ENCODE measurements at places on chromosomes 3 and 15.

DNA sequence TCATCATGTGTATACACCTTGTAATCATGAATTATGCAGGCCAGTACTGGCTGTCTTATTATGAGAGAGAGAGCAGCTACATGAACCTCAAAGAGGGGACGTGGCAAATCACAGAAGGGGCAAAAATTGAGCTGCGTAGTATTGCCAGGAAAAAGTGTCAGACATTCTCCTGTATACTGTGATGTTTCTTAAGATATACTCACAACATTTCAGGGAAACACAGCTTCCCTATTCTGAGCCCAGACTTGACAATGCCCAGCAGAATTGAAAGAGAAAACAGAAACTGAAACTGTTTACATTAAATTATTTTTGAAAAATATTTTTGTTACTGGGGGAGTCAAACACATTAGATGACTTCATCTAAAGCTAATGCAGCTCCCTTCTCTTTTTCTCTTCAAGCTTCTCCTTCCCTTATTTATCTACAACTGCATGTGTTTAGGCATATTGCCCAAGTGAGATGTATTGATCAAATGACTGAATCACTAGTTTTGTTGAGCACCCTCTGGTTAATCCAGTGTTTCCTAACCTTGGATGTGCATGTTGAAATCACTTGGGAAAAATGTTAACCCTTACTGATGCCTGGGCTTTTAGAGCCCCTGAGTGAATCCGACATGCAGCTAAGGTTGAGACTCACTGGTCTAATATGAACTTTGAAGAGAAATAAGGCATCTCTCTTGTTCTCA, 39.5 kb downstream of the CADPS start:
- no peak for DNase-seq

DNA sequence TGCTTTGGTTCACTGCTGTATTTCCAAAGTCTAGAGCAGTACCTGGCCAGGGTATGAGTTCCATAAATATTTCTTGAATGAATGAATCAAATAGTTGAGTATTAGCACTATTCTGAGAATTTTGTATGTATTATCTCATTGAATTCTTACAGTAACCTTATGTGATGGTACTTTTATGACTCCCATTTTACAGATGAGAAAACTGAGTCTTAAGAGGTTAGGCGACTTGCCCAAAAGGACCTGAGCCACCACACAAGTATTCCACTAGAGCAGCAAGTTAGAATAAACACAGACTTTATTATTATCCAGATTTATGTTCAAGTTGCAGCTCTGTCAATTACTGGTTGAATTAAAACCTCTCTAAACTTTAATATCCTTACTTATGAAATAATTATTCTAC, 29.4 kb downstream of the CRTC3 start:
- DNase-seq, result no peak

DNA sequence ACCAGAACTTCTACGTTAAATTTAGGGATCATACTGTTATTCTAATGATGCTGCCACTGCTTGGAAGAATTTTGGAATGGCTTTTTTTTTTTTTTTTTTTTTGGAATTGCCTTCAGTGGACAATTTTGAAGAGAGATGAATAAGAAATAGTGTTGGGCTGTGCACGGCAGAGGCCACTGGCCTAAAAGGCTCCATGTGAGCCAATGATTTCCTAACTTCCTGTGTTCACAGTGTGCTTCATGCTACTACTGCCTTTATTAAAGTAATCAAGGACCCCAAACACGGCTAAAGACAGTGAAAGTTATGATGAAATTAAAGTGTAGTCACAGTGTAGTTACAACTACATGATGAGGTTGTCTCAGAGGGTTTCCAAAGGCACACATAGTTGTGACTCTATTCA, 100.8 kb upstream of the TNFAIP8L3 start:
- DNase-seq, result no peak

- DNase-seq, result peak; percentile 13
Observed at GRCh38 chr15:75468913-75469598, 17.6 kb upstream of the SIN3A start.

DNA sequence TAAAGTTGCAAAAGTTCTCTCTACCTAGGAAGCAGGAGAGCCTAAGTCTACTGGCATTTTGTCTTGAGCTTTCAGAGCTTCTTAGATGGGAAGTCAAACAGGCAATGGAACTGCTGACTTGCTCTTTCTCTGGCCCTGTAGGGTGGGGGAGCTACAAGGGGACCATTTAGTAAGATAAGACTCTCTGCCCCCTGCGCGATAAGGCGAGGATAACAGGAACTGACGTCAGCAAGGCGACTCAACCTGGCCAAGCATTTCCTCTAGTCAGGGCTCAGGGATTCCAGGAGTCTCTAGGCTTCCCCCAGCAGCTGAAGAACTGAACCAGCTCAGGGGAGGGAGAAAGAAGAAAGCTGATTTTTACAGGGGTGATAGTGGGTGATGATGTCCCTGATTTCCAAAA, 5.8 kb downstream of the RARB start:
- DNase-seq, result no peak

- peak; percentile 95 for DNase-seq
Observed at GRCh38 chr3:195210266-195210973, 60.5 kb downstream of the XXYLT1 start.

GRCh38 chr3:14507305-14507741, 32.8 kb downstream of the GRIP2 start:
- DNase-seq, result no peak

- no peak for DNase-seq
Observed at GRCh38 chr3:45981346-45982074, 14.1 kb downstream of the FYCO1 start.

DNA sequence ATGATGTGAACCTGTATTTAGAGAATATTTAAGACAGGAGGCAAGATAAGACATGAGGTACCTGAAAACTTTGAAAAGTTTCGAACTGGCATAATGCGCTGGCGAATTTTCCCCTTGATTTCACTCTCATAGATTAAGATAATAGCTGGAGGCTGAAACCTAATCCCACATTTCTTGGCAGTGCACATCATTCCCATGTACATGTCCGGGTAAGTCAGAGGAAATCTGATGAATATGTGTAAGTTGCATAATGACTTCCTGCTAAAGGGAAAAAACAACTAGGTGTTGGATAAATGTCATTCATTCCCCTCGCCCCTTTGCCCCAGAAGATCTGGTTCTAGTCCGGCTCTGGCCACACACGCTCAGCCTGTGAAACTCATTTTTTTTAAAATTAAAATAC, 3.6 kb downstream of the CEP19 start:
- no peak for DNase-seq

GRCh38 chr3:46561951-46562350, 4.2 kb downstream of the LRRC2 start:
- no peak for DNase-seq

- DNase-seq, result peak; percentile 38
Observed at GRCh38 chr15:27449941-27450340, 479.0 kb downstream of the GABRG3 start.

DNA sequence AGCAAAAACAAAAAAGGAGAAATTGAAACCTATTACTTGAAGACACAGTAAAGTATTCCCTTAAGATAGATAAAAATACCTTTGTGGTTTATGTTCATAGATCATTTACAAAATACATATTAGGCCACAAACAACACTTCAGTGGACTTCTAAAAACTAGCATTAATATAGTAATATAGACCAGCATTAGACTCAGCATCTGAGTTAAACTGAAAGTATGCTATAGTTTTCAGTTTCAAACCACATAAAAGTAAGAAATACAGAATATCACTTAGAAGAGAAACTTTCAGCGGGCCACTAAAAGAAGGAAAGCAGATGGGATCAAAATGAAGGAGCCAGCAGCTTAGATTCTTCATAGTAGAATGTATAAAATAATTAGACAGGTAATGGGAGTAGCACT, 86.6 kb downstream of the MSL2 start:
- DNase-seq, result no peak

GRCh38 chr3:129398803-129399144, 29.7 kb downstream of the EFCAB12 start:
- DNase-seq, result peak; percentile 46

DNA sequence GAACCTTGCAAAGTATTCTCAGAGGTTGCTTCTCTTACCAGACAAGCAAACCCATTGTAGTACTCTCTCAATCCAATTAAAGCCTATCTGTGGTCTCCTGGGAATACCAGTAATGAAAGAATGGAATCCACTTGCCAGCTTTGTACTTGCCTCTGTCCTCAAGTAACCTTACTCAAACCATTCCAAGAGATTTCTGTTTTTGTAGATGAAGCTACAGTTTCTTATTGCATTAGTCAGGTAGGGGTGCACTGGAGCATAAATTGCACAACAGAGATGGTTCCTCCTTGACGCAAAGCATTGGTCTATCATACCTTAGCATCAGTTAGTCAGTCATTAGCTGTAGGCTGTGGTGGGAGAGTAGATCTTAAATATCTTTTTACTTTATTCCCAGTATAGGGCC, 52.9 kb downstream of the BTLA start:
- no peak for DNase-seq

GRCh38 chr3:11335056-11335608, 62.9 kb downstream of the ATG7 start:
- peak; percentile 82 for DNase-seq

GRCh38 chr3:55244247-55244646, 242.9 kb downstream of the WNT5A start:
- DNase-seq, result no peak

GRCh38 chr3:23785097-23785645, 20.6 kb upstream of the UBE2E1 start:
- peak; percentile 52 for DNase-seq

DNA sequence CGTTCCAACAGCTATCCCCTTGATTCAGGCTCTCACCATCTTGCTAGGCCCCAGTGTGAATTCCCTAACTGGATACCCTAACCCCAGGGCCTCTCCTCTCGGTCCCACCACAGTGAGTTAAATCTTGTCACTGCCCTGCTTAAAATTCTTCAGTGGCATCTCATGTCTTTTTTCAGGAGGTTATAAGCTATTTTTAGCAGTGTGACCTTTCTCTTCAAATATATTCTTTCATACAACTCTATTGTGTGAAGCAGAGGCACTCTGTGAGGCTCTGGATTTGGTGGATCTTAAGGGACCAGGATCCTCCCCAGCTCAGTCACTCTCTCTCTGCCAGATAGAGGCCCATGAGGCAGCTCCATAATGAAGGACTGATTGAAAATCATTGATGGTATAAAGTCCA, 760.4 kb downstream of the NTRK3 start:
- DNase-seq, result no peak

GRCh38 chr3:52769786-52770455, 819 bp downstream of the NEK4 start:
- DNase-seq, result no peak

- peak; percentile 38 for DNase-seq
Observed at GRCh38 chr3:39106281-39106811, 1.1 kb downstream of the GORASP1 start.

DNA sequence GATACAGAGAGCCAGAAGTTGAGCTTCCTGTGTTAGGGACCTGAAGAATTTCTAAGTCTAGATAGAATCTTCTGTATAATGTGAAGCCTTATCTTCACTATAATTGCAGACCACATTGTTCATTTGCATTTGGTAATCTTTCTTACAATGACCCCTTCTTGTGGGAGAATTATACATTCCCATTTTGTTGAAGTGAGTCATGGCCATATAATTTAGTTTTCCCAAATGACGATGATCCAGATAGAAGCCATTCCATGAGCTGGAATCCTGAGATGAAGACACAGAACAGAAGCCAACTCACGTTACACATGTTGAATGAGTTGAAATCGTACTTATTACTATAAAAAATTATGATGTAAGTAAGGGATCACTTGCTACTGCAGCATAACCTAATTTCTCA, 187.8 kb downstream of the TUSC7 start:
- no peak for DNase-seq

- no peak for DNase-seq
Observed at GRCh38 chr15:67611370-67612369, 69.2 kb downstream of the MAP2K5 start.

- DNase-seq, result no peak
Observed at GRCh38 chr3:52366527-52366926, 50.4 kb downstream of the DNAH1 start.

- no peak for DNase-seq
Observed at GRCh38 chr3:156469456-156469855, 85.5 kb downstream of the SSR3 start.

DNA sequence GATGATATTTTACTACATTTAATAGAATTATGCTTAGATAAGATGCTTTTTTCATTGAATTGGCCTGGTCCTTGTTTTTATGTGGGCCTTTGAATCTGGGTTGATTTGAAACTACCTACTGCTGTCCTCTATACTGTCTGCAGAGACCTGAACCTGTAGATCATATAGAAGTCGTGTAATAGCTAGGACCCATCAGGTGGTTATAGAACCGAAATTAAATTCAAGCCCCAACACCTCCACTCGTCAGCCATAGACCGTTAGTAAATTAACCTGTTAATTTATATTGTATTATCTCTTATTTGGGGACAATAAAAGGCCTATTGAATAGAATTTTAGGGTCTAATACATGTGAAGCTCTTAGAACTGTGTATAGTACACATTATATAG, 108.4 kb downstream of the MBNL1 start:
- no peak for DNase-seq

DNA sequence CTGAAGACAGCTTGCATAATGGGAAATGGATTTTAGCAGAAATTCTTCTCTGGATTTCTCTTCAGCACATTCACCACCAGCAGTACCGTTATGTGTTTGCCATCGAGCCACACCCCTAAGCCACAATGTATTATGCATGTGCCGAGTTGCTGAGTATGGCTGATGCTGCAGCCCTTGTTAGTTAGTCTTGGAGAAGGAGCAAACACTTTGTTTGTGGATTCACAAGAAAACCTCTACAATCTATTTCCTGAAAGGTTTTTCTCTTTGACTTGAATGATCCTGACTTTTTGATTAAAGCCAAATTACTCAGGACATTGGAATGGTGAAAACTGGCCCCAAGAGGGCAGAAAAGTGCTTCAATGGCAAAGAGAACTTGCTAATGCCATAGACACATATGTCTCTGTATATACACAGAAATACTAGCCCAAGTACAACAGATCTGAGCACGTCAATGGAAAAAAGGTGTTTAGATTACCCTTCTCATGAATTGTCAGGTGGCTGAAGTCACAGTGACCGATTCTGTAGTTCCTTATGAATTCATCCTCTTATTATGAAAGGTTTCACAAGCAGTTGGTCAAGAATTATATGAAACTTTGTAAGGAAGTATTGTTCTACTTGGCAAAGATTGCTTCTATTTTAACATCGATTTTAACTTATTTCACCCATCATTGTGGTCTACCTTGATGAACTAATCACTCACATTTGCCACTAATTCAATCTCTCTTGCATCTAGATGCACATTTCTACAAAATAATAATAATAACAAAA, 103.0 kb downstream of the P3H2 start:
- peak; percentile 74 for DNase-seq

DNA sequence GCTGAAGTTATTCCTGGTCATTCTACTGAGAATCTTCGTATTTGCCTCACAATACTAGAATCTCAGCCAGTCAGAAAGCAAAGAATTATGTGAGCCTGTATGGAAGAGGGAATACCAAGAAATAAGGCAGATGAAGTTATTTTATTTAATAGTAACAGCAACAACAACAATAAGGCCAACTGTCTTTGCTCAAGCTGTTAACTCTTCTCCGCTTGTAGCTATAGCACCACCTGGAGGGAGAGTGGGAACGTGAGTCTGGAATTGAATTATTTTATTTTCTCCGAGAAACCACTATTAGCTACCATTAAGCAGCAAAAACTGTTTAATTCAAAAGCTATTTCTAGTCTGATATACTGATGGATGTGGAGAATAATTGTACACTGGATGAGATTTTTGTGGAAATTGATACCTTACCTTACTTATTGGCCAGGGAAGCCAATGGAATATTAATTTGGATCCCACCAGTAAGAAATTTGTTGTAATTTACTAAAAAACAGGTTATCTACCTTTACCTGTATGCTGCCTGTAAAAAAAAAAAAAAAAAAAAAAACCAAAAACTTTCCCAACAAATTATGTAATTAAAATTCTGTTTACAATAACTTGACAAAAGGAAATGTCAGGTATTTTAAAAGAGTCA, 50.1 kb downstream of the CALML4 start:
- DNase-seq, result peak; percentile 83
